WTC11 (cell line): ENCODE measurements at places on chromosomes 7 and 10. TPM values are rescaled to one million over a fixed set of nuclear protein-coding genes. Genes with fewer than 3 reads are reported as not detected.

Gene SDK1
- 9.3 to 10.5 TPM (median 10.0 TPM) in 3 replicates for total RNA-seq

- H3K36me3 ChIP-seq: no peaks in the 10 kb centered on the region
- no peaks in the 10 kb centered on the region for H3K27me3 ChIP-seq
- no peak overlapping the region for H3K4me3 ChIP-seq
Measured at GRCh38 chr7:29754874-29755490, 51.3 kb upstream of the WIPF3 start.

DNA sequence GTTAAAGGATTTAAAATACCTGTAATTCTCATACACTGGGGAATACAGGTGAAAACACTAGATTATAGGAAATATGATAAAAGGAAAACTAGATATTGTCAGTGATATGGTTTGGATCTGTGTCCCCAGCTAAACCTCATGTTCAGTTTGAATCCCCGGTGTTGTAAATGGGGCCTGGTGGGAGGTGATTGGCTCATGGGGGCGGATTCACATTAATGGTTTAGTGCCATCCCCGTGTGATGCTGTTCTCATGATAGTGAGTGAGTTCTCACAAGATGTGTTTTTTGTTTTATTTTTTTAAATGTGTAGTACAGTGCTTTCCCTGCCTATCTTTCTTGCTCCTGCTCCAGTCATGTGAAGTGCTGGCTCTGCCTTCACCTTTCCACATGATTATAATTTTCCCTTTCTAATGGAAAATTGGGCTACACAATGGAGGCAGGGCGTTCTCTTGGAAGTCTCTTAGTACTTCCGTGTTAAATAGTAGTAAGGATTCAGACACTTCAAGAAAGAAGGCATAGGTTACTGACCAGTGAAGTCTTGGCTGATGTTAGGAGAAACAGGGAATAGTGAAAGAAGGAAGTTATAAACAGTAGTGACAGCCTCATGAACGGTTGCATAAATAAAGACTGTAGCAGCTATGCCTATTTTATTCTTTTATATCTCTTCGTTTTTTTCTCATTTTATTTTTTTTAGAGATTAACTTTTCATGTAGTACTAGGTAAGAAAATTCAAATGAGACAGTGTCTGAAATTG lies 386.4 kb downstream of the SUGCT start:
- H3K4me3 ChIP-seq: no peak overlapping the region
- H3K27me3 ChIP-seq: no peaks in the 10 kb centered on the region
- no peaks in the 10 kb centered on the region for H3K36me3 ChIP-seq
- peaks cover 4% of the 10 kb centered on the region; the same call in 1 of the 2 replicates for H3K4me1 ChIP-seq
- no peak overlapping the region for H3K27ac ChIP-seq
- no peak for DNase-seq

DNA sequence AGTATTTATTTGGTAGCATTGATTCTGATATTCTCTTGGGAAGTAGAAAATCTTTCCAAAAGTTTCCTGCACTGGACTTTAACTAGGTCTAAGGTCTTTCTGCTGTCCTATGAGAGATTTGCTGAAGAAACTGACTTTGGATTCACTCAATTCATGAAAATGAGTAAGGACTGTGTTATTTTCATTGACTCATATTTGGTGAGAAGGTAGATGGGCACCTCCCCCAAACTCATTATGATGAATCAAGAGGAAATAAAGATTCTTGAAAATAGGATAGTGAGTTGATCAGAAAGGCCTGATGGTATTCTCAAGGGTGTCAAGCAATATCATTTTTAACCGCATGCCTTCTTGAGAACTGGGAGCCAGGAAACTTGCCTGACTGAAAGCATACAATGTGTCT lies 110.3 kb downstream of the RNF133 start:
- no peak for DNase-seq
- no peak overlapping the region for H3K4me3 ChIP-seq
- H3K36me3 ChIP-seq: no peaks in the 10 kb centered on the region; the same call in 1 of the 2 replicates
- peaks cover 14% of the 10 kb centered on the region for H3K4me1 ChIP-seq
- H3K27me3 ChIP-seq: no peaks in the 10 kb centered on the region
- H3K27ac ChIP-seq: no peak overlapping the region

GRCh38 chr7:73356159-73356558 lies 28.2 kb downstream of the FKBP6 start:
- no peak overlapping the region for H3K4me3 ChIP-seq
- H3K27me3 ChIP-seq: no peaks in the 10 kb centered on the region
- H3K36me3 ChIP-seq: peaks cover 11% of the 10 kb centered on the region
